ENCODE measurements at places on chromosomes 5 and 9.

DNA sequence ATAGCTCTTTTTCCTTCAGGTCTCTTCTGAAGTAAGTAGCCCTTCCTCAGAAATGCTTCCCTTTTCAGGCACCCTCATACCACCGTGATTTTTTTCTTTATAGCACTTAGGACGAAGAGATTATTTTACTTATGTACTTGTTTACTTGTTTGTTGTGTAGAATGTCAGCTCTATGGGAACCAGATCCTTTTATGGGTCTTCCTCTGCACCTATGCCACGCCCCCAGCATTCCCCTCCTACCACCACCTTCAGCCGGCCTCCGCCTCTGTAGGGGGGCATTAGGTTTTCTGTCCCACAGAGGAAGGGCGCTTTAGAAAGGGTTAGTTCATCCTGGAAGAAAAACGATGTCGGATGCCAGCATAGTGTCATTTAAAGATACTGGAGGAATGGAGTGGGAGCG lies 1.8 kb downstream of the CDKN2B-AS1 start:
- no peak for DNase-seq

DNA sequence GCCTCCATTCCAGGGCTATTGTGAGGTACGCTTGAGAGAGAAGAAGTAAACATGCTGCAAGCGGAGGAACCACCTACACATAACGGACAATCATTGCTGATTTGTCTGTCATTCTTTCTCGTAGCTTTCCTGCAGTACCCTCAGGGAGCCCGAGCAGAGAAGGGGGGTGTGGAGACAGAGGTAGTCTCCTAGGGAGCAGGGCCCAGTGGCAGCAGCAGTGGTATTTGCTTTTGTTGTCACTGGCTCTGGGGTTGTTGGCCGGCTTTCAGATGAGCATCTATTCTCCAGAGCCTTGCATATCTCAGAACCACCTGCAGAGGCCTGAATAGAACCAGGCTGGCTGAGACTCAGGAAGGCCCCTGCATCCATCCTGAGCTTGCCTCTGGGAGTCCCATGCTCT lies 19.9 kb downstream of the ENHO start:
- DNase-seq = no peak

DNA sequence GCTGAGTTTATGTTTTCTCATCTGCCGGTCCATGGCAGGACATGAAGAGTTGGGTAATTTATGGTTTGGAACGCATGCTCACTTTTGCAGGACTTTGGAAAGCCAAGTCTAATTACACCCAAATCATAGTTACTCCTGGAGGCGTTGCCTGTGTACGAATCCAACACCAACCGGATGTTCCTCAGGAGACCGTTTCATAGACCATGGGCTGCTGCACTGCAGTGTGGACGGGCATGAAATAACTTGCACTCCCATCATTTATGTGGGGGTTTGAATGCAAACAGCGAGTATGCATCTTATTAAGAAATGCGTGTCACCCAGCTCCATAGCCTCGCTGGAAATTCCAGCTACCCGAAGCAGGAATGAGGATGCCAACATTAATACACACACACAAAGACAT lies 96.1 kb upstream of the IRX2 start:
- no peak for DNase-seq

GRCh38 chr9:69396759-69397158 lies 71.7 kb downstream of the ENTREP1 start:
- DNase-seq = no peak

- DNase-seq = no peak
Observed at GRCh38 chr9:99732715-99733114, 89.0 kb upstream of the NR4A3 start.

GRCh38 chr9:95167998-95168397 lies 149.5 kb downstream of the FANCC start:
- DNase-seq = peak; percentile 74

GRCh38 chr5:44332285-44332971 lies 56.8 kb downstream of the FGF10 start:
- DNase-seq = peak; percentile 75

DNA sequence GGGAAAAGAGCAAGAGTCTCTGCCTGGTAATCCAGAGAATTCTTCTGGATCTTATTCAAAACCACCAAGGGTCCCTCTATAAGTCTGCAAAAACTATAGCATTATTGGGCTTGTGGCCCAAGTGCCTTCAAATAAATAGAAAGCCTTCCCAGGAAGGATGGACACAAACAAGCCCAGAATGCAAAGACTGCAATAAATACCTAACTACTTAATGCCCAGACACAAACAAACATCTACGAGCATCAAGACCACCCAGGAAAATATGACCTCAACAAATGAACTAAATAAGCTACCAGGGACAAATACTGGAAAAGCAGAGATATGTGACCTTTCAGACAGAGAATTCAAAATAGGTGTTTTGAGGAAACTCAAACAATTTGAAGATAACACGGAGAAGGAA lies 355.8 kb upstream of the GRAMD2B start:
- peak; percentile 29 for DNase-seq

DNA sequence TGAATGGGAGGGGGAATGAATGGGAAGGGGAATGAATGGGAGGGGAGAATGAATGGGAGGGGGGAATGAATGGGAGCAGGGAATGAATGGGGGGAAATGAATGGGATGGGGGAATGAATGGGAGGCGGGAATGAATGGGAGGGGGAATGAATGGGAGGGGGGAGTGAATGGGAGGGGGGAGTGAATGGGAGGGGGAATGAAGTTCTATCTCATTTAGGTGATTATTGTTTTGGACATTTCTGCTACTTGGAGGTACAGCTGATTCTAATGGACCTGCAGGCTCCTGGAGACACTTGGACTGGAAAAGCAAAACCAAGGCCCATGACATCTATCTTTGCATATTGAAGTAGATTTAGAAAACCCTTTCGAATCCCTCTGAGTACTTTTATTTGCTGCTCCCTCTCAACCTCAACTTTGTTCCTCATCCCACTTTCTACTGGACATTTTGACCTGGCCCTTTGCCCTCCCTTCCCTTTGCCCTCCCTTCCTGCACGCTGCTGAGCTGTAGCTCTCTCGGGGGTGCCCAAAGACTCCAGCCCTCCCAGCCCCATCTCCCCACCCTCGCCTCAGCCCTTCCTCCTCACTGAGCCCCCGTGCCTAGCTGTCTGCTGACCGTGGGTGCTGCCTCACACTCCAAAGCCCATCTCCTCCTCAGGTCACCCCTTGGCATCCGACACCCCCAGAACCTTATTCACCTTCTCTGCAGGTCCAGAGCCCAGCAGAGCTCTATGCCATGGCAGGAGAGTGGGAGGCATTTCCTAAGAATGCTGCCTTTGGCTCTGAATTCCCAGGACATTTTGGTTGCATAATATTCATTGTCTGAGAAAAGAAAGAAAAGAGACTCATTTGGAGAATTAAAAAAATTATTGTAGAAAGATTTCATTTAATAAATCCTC lies 19.9 kb upstream of the LPCAT1 start:
- DNase-seq = no peak

GRCh38 chr5:175253597-175253996 lies 190.4 kb downstream of the DRD1 start:
- no peak for DNase-seq

DNA sequence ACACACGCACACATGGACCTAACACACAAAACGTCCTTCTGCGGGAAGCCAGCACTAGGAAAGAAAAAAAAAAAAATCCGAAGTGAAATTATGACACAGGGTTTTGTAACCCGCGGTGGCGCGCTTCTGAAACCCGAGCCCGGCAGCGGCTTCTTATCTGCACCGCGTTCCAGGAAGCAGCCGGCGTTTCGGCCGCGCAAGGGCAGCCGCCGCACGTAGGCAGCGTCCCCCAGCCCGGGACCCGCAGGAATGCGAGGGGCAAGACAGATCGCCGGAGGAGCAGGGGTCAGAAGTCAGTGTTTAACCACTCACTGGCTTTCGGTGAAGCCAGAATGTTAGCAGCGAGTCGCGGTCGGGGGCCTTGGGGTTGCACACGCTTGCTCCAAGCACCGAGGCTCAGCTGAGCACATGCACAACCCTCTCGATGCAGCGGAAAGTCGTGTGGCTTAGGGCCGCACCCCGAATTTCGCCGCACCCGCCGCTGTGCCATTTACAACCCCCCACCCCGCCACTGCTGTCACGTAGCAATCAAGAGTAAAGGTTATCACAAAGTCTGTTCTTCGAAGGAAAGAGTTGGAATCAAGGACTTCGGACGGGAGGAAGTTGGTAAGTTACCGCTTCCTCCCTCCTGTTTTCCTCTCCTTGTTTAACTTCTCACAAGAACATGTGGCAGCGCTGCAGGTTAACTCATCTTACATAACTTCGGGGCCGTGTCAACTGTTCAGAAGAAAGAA lies 167.9 kb downstream of the AUH start:
- DNase-seq = peak; percentile 96

DNA sequence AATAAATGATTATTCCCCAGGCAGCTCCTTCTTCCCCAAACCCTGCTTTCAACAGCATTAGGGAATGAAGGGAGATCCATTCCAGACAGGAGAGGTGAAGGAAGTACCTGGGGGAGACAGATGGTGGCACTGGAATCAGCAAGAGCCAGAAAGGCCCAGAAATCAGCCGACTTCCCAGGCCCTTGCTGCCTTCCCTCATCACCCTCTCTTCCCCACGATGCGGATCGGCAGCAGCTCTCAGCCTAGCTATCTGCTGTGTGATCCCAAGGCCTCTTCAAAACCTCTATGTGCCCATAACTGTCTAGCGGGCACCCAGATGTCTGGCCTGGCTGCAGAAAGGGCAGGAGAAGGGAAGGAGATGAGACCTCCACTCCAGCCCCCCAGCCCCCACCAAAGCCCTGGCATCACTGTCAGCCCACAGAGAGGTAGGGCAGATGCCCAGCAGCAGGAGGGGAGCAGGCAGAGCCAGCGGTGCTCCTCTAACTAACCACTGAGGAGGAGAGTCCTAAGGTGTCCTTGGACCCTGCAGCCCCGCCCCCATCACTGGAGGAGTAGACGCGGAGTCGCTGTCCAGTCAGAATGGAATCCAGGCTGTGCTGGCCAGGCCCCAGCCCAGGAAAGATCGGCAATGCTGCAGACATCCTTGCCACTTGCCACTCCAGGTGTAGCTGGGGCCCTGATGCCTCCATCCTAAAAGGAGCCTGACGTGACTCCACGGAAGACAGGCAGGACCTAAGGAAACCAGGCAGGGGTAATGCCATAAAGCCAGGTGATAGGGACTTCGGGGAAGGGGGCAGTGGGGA lies 12.7 kb downstream of the CNTFR start:
- no peak for DNase-seq

- DNase-seq = no peak
Observed at GRCh38 chr5:81163651-81164050, 69.5 kb upstream of the CKMT2 start.

GRCh38 chr9:71524996-71525580 lies 243.2 kb downstream of the CEMIP2 start:
- DNase-seq = no peak

DNA sequence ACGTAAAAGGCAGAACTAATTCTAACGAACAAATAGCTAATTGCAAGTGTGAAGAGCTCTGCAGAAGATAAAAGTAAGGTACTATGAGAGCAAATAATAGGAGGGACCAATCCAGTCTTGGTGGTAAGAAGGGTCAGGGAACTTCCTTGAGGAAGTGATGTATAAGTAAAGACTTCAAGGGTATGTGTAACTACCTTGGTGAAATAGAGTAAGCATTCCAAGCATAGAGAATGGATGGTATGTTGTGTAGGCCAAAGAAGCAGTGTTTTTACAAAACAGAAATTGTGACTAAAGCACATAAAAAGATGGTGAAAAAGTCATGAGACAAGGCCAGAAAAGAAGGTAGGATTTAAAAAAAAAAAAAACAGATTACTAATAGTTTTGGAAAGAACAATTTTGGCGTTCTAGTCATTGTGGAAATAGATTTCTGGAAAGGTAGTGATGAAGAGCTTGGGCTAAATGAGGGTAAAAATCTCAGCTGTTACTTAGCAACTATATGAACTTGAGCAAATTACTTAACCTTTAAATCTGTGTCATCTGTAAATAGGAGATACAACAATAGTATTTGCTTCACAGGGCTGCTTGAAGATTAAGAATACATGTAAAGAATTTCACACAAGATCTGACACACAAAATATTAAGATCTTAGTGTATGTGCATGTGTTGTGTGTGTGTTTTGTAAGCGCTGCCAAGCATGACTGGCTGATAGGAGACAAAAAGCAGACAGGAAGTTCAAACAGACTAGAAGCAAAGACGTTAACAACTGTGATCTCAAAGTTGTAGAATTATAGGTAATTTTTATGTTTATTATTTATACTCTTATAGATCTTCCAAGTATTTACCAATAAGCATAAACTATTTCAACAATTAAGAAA lies 73.5 kb downstream of the NR6A1 start:
- peak; percentile 86 for DNase-seq

- no peak for DNase-seq
Observed at GRCh38 chr9:840343-840742, 1.2 kb upstream of the DMRT1 start.

GRCh38 chr5:66779528-66779927 lies 183.3 kb downstream of the MAST4 start:
- DNase-seq = no peak

DNA sequence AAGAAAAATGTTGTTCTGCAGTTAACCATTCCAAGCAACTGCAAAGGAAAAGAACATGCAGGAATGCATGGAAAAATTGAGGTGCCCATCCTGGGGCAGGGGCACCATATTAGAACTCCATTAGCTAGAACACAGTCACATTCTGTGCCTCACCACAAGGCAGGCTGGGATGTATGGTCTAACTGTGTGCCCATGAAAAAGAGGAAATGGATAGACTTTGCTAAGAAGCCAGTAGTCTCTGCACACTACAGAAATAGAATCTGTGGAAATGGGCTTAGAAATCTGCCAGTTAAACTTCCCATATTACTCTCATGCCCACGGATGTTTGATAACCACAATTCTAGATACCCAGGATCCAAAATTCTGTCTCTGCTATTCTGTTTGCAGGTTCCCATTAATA lies 423.8 kb upstream of the SMARCA2 start:
- no peak for DNase-seq

DNA sequence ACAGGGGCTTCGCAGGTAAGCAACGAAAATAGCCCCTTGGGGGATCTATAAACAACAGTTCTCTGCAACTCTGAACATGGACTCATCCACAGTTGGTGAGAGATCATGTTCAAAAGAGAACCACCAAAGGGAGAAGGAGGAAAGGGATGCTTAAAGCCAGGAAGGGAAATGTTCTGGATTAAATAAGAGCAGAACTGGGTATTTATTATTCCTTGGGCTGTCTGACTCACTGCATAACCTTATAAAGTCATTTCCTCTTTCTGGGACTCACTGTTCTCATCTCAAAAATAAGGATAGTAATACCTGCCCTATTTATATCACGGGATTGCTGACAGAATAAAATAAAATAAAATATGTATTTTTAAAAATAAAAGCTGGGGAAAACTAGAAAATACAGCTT lies 11.2 kb upstream of the MARCHF3 start:
- DNase-seq = no peak

- DNase-seq = no peak
Observed at GRCh38 chr9:98140503-98140902, 21.5 kb upstream of the TRIM14 start.

- no peak for DNase-seq
Observed at GRCh38 chr5:67795781-67796477, 419.6 kb upstream of the PIK3R1 start.

DNA sequence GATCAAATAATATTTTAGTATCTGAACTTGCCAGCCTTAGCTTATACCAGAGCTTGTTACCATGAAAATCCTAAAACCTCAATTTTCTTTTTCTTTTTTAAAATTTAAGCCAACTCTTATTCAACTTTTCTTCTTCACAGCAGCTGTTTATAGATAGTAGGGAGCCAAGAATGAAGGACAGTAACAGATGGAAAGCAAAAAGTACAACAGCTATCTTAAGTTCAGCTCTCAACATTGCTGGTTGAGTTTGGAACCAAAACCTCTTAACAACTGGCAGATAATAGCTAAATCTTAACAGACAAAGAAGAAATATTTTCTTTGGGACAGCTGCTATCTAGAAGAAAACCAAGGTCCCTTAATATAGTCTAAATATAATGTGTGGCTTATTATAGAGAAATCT lies 74.7 kb downstream of the PJA2 start:
- DNase-seq = no peak

Measured in trophoblast cell (in vitro differentiated cells and primary cell).